ENCODE measurements at places on chromosomes 12 and 14.

DNA sequence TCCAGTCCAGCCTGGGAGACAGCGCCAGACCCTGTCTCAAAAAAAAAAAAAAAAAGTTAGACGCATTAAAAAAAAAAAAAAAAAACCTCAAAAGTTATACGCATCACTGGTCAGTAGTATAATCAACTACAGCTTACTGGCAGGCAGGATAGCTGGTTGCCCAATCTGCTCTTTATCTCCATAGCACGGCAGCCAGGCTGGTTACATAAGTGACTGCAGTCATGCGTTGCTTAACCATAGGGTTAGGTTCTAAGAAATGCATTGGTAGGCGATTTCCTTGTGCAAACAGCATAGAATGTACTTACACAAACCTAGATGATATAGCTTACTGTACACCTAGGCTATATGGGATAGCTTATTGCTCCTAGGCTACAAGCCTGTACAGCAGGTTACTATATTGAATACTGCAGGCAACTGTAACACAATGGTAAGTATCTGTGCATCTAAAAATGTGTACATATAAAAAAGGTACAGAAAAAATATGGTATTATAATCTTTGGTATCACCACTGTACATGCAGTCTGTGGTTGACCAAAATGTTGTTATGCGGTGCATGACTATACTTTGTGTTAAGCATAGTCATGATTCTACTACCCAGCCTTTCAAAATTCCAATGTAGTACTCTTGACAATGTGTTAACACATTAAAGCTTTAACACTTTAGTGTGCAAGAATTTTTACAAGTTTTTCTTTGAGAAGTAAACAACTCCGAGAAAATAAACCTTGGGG lies 8.1 kb downstream of the L2HGDH start:
- peak; percentile 95 for DNase-seq

- no peak for DNase-seq
Observed at GRCh38 chr14:58401587-58401986, 5.9 kb downstream of the TOMM20L start.

DNA sequence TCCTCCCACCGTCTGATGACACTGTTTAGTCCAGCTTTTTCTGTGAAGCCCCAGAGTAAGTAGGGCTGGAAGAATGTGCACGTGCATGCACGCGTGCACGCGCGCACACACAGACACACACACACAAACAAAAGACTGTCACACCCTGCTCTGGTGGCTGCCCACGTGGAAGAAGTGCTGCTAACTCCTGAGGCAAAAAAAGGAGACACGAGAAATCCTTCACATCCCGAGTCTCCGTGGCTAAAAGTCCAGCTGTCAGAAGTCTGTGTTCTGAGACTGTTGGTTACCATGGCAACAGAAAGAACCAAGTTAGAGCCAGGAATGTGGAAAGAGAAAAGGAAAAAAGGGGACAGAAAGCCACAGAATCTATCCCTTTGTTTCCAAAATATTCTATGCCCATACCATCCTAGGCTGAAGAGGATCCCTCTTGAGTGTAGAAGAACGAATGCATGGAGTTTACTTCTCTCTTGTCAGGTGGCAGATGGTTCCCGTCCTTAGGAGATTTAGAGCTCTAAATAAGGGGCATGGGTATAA lies 1.6 kb upstream of the C12orf71 start:
- DNase-seq, result no peak

DNA sequence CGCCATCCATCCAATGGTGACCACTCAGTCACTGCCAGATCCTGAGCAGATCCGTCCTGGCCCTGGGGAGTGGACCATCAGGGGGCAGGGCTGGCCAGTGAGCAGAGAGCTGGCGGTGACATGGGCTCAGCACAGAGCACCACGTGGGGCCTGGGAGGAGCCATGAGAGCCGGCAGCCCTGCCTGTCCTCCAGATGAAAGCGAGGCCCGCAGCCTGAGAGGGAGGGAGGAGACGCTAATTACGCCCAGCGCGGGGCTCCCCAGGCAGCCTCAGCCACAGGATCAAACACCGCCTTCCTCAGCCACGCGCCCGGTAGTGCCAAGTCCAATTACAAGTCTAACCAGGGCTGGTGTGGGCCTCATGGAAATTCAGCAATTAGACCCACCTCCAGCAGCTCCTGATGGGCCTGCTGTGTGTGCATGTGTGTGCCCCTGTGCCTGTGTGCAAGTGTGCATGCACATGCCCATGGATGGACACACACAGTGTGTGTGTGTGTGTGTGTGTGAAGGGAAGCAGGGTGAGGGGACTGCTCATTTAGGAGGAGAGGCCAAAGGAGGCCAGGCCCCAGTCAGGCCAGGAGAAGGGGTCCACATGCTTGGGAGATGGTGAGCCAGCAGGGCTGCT lies 68.0 kb downstream of the KIF26A start:
- DNase-seq, result no peak

DNA sequence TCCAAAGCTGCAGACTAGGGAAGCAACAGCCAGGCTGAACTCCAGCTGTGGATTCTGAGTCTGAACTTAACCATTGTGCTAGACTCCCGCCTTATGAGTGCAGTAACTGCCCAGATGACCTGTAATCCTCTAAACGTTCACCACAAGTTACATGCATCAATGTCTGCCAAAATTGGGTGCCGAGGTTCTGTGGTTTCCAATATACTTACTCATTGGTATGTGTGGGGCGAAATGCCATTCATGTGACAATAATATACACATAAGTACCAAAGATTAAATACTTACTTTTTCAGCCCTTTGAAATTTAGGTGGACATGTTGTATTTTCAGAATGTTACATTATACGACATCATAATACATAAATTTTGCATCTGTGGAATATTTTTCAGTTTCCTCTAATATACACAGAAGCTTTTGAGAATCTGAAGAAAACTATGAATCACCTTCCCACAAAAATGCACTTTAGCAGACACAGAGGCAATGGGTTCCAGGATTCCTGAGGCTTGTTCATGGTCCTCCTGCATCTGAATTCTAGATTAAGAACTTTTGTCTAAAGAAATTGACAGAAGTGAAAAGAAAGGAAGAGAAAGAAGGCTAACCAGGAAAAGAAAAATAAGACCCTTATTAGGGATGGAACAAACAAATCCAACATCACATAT lies 31.7 kb downstream of the GRIP1 start:
- DNase-seq, result no peak

GRCh38 chr12:98763656-98764055 lies 118.6 kb downstream of the APAF1 start:
- no peak for DNase-seq

DNA sequence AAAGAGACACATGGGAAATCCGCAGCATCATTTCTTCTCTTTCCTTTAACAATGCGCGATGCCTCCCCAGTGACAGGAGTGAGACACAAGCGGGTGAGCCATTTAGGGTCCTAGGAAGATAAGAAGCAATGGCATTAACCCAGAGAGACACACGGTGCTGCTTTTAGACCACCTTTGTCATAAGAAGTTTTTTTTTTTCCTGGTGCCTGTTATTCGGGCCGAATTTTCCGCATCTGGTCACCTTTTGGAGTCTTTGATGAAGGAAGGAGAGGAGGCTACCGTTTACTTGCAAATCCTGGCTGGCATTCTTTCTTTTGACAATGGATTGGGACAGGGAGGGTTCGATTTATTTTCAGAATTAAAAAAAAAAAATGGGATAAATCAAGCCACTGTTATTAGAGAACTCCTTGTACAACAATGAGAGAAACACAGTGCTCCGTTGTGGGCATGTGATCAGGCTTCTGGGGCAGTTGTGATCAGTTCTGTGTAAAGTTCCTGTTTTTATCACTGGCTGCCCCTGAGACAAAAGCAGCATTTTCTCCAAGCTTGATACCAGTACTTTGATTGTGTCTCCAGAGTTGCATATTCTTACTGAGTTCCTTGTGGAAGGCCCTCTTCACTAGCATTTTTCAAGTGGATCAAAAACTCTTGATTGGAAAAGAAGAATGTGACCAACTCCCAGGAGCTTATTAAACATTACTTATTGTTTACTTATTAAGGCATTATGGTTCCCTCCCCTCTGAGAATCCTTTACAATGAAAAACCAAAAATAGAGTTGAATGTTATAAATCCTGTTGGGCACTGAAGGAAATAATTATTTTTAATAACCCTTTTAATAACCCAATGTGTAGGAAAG lies 1.1 kb downstream of the DIP2B start:
- DNase-seq, result peak; percentile 82

- DNase-seq, result peak; percentile 2
Observed at GRCh38 chr14:57038689-57039088, 228.4 kb upstream of the OTX2 start.

- DNase-seq, result peak; percentile 67
Observed at GRCh38 chr14:32224737-32225377, 21.8 kb upstream of the RNU6-8 start.

- peak; percentile 50 for DNase-seq
Observed at GRCh38 chr12:8692573-8692972, 5.2 kb upstream of the RIMKLB start.

DNA sequence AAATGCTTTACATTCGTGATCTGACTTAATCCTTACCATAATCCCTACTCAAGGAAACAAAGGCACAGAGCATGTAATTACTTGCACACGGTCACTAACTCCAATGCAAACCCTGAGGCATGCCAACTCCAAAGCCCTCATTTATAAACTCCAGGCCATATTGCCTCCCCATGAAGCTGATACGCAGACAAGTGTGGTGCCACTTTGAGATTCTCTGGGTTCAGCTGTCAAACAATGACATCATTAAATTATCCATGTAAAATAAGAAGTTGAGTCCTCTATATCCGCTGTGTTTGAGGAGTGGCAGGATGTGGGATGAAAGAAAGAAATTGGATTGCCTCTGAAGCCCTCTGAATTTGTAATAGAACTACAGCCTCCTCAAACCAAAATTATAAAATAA lies 62.8 kb downstream of the ANO4 start:
- no peak for DNase-seq

- DNase-seq, result no peak
Observed at GRCh38 chr14:75022655-75023054, 19.9 kb downstream of the EIF2B2 start.

GRCh38 chr14:40113671-40114070 lies 681.4 kb upstream of the FBXO33 start:
- DNase-seq, result no peak

DNA sequence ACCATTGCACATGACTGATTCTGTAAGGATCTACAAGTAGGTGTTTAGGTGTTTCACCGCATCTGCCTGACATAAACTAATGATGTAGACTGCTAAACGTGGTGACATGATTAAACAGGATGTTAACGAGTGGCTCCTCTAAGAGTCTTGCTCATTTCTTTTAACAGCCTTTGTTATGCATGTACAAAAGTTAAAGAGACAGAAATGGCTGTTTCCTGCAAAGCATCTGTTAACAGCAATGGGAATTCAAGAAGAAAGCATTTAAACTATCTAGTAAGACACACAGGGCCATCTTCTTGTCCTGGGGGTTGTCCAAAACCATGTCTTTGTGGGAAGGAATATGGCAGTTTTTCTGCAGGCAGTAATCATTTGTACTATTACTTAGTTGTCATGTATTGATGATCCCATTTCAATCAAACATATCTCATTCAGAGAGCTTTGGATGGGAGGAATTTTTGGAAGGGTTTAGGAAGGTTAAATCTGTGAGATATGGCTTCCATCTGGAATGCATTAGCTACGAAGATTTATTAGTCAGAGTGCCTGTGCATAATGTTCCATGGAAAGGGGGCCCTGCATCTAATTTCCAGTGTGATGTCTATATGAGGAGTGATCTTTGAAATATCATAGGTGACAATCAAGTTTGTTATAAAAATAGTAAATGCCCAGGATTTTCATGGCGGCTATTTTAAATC lies 495.1 kb downstream of the EGLN3 start:
- no peak for DNase-seq

GRCh38 chr14:92938235-92938875 lies 15.4 kb downstream of the CHGA start:
- no peak for DNase-seq

GRCh38 chr12:6964605-6965025 lies 5.8 kb downstream of the PHB2 start:
- DNase-seq, result peak; percentile 67

- no peak for DNase-seq
Observed at GRCh38 chr14:100586403-100587085, 673 bp downstream of the BEGAIN start.

- DNase-seq, result no peak
Observed at GRCh38 chr12:109993091-109993490, 3.1 kb downstream of the GIT2 start.

GRCh38 chr14:22597265-22597664 lies 835 bp upstream of the ABHD4 start:
- DNase-seq, result peak; percentile 40

- DNase-seq, result no peak
Observed at GRCh38 chr14:77498120-77498979, at the start of gene ISM2. TSS of gene ISM2 (minus strand) at chr14:77498816. CDS start at chr14:77498793, 23 bp downstream.

GRCh38 chr12:105562199-105562971 lies 231.9 kb downstream of the C12orf75 start:
- no peak for DNase-seq

- DNase-seq, result no peak
Observed at GRCh38 chr12:3809357-3810015, 56.6 kb upstream of the CRACR2A start.

DNA sequence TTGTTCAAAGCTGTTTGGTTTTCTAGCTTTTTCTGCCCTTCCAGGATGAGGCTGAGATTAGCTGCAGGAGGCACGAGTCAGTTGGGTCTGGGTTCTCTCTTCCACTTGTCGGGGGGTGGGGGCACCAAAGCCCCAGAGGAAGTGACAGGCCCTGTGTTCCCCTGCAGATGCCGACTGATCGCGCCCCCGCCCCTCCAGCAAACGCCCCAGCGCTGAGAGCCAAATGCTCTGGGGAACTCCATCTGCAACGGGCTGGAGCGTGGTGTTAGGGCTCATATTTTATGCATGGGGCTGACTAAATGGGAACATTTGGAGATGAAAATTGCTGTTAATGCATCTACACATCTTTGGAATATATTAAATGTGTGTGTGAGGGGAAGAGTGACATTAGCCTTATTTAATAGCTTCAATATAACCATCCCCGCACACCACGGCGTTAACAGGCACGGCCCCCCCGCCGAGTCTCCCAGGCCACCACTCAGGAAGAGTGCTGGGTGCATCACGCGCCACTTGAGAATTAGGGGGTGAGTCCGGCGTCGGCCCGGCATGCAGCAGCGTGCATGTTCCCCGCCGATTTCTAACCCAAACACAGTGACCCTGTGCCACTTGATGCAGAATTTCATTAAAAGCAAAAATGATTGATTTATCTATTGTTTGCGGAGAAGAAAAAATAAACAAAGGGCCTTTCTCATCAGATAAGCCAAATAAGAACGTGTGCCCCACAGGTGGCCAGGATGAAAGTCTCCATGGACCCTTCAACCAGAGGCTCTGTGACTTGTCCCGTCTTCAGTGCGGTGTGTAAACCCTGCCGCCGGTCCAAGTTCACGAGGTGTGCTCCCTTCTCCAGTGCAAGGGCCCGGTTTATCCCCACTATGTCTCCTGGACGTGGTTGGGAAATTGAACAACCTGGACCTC lies 165.0 kb upstream of the RTL1 start:
- no peak for DNase-seq

GRCh38 chr12:79782172-79782900 lies 91.6 kb upstream of the PAWR start:
- DNase-seq, result peak; percentile 76

All from OCI-M1 (cell line).